Kidney epithelial cell (primary cell): ENCODE measurements at places on chromosomes 7 and 10. TPM values are rescaled to one million over a fixed set of nuclear protein-coding genes. Genes with fewer than 3 reads are reported as not detected.

Gene MUC12
- total RNA-seq: 2.9 and 4.2 TPM in 2 replicates

Gene NEUROG3
- not detected in 2 replicates for total RNA-seq

GRCh38 chr10:5913736-5914135 is 23.7 kb downstream of the FBH1 start:
- no peak for DNase-seq

- DNase-seq: no peak
Measured at GRCh38 chr7:148935451-148935850, 51.4 kb upstream of the EZH2 start.

Gene LIPM
- total RNA-seq: not detected in 2 replicates

Gene HYCC1
- total RNA-seq: 20.7 and 29.9 TPM in 2 replicates

GRCh38 chr10:65196111-65196510 is 1674.9 kb downstream of the REEP3 start:
- DNase-seq: no peak

GRCh38 chr7:115707258-115708012 is 323.1 kb downstream of the TFEC start:
- peak; percentile 10 for DNase-seq

GRCh38 chr7:76149847-76150691 is 51.6 kb upstream of the SRRM3 start:
- no peak for DNase-seq

DNA sequence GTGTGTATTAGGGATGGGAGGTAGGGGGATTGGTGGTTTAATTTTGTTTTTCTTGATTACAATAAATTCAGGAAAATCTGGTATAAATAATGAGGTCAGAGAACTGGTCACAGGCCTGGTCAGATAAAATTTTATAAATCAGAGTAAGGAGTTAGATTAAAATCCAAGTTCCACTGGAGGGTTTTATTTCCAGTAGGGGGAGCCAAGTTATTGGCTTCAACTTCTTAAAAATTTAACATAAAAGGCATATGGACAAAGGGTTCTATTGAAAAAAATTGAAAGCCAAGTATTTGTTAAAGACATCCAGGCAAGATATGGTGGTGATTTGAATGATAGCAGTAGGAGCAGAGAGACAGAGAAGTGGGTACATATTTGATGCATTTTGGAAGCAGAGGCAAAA is 763.3 kb downstream of the SORCS1 start:
- no peak for DNase-seq

Gene OR2A12
- not detected in 2 replicates for total RNA-seq

DNA sequence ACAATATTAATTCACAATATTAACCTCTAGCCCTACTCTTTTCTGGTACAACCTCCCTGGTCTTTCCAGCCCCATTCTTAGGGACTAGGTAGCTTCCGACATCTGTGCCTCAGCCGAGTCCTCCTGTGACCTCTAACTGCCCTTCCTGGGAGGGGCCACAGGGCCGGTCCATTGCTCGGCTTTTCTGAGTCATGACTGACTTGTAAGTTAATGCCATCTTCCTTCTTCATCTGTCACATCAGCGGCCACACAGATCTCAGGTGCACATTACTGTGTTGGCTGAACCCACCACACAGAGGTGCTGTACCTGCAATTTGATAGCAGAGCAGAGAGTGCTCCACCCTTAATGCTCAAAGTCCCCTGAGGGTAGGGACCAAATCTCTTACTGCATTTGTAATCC is 4.1 kb upstream of the CPA4 start:
- no peak for DNase-seq

- DNase-seq: no peak
Measured at GRCh38 chr10:14917827-14918226, 36.1 kb downstream of the DCLRE1C start.

Gene LANCL2
- 13.0 and 18.5 TPM in 2 replicates for total RNA-seq

DNA sequence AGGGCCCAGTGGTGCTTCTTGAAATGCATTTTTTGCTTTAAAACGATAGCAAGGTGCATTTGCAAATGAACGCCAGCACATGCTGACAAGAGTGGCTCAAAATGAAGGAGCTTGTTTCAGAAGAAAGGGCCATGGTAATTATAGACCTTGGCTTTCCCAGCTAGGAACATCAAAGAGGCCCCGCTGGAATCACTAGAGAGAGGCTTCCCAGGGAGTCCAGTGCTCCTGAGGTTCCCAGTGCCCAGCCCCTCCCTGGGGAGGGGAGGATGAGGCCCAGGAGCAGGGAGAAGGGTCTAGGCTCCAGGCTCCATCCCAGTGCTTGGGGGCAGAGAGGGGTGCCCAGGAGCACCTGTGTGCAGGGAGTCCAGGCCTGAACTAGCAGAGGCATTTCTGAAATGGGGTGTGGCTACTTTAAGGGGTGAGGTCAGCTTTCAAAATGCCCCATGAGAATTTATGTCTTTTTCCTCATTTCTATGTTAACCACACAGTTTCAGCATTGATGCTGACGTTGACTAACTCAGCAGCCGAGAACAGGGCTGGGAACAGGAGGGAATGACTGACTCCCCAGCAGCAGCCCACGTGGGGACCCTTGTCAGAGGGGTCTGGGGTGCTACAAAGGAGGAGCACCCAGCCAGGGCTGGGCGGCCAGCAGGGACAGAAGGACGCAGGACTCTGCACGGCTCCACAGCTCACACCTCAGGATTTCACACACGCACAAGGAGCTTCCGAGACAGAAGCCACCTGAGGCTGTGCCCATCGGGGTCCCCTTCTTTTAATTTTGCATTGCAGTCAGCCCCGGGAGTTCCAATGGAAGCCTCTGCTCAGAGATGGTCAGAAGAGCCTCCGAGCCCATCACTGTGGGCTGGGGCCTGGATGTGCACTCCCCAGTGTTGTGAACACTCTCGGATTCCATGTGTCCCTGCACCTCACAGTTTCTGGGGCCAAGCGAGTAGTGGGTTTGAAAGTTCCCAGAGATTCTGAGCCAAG is 570.2 kb downstream of the PTPRN2 start:
- no peak for DNase-seq

Gene EPHB6
- total RNA-seq: 3.3 and 7.7 TPM in 2 replicates

DNA sequence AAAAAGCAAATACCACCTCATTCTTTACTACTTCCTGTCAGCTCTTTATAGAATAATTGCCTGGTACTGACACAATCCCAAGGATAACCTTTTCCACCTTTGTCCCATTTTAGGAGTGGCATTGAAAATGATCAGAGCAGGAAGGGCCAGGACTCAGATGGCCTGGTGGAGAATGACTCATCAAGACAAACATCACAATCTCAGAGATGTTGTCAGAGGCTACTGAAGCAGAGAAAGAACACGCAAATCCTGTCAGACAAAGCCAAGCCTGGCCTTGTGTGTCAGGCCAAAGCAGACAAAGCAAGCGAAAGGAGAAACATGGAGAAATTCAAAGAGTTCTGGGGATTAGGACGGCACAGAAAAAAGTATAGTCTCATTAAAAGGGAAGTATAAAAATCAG is 40.9 kb downstream of the NSUN6 start:
- DNase-seq: peak; percentile 86

GRCh38 chr7:130912862-130913638 is 179.0 kb upstream of the KLF14 start:
- peak; percentile 95 for DNase-seq

GRCh38 chr7:99219985-99220384 is 12.1 kb upstream of the KPNA7 start:
- no peak for DNase-seq

DNA sequence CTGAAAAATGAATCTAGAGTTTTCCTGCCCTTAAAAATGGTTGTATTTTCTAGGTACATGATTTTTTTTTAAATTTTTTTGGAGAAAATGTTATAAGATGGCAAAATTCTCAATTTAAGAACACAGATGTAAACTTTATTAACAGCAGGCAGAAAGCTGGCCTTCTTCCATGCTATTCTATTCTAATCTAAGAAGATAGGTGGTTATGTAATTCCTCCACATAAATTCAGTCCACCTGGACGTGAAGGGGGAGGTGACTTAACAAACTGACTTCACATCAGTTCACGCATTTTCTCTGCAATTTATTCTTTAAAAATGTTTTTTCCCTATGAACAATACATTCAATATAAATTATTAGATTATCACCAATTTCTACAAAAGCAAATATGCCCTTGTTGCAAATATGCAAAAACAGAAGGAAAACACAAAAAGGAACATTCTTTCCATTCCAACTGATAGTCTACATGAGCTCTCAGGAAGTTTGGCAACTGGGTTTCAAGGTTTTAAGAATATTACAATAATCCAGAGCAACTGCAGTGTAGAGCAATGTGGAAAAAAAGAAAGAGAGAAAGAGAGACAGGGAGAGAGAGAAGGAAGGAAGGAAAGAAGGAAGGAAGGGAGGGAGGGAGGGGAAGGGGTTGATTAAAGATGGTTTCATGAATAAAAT is 76.8 kb downstream of the HIBADH start:
- DNase-seq: no peak

GRCh38 chr7:15749631-15750030 is 63.1 kb upstream of the MEOX2 start:
- no peak for DNase-seq

- no peak for DNase-seq
Measured at GRCh38 chr7:130938661-130939060, 204.7 kb upstream of the KLF14 start.

Gene CDC14C
- total RNA-seq: not detected in 2 replicates

- no peak for DNase-seq
Measured at GRCh38 chr10:131577178-131577555, 265.6 kb upstream of the TCERG1L start.

Gene NOLC1
- 92.3 and 97.1 TPM in 2 replicates for total RNA-seq

GRCh38 chr10:79559726-79560125 is 481 bp downstream of the SFTPA2 start:
- DNase-seq: peak; percentile 7

Gene PPA1
- total RNA-seq: 179 and 201 TPM in 2 replicates

Gene PRLHR
- not detected in 2 replicates for total RNA-seq

Gene BUD23
- 47.9 and 69.1 TPM in 2 replicates for total RNA-seq

GRCh38 chr7:102215711-102216110 is 71.0 kb upstream of the SH2B2 start:
- no peak for DNase-seq

- no peak for DNase-seq
Measured at GRCh38 chr7:47327698-47328391, 254.1 kb downstream of the TNS3 start.

DNA sequence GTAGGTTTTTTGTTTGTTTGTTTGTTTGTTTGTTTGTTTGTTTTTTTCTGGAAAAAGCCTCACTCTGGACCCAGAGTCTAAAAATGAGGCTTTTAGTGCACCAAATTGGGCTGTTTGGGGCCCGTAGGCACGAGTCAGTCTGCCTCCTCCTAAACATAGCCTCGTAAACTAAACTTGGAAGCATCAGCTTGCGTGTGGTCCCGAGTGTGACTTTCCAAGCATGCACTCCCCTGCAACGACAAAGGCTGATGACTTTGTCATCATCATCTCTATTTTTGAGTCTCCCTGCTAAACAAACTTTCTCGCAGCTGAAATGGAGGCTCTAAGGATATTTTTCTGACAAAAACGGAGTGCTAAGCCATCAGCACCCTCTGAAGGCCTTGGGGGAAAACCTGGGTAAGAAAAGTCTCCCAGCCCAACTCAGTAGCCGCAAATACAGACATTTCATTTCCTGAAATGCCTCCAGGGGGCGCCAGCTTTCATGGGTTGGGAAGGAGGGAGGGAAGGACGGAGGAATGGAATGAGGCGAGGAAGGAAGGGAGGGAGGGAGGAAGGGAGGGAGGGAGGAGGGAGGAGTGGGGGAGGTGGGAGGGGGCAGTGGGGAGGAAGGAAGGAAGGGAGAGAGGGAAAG is 245.9 kb downstream of the KCNMA1 start:
- no peak for DNase-seq

DNA sequence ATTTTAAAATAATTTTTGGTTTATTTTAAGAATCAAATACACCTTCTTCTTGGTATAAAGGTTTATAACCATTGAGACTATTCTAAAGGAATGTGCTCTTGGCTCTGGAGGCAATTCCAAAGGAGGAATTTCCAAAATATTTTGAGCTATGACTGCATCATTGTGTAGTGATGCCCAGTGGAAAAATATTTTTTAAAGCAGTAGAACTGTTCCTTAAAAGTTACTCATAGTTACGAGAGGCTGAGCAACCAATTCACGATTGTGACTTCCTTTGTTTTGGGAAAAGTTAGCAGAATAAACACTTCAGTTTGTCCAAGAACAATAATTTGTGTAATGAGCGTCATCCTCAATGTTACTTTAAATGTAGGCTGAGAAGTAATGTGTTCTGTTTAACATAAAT is 233.6 kb downstream of the BAMBI start:
- DNase-seq: no peak

Gene GPR15LG
- total RNA-seq: not detected in 2 replicates

- no peak for DNase-seq
Measured at GRCh38 chr10:68526634-68527307, 552 bp downstream of the SLC25A16 start.

- DNase-seq: no peak
Measured at GRCh38 chr7:103637094-103637493, 191.1 kb upstream of the SLC26A5 start.

- no peak for DNase-seq
Measured at GRCh38 chr7:43449577-43449976, 133.3 kb upstream of the STK17A start.

GRCh38 chr7:5234852-5235831 is 45.1 kb downstream of the WIPI2 start:
- DNase-seq: no peak

DNA sequence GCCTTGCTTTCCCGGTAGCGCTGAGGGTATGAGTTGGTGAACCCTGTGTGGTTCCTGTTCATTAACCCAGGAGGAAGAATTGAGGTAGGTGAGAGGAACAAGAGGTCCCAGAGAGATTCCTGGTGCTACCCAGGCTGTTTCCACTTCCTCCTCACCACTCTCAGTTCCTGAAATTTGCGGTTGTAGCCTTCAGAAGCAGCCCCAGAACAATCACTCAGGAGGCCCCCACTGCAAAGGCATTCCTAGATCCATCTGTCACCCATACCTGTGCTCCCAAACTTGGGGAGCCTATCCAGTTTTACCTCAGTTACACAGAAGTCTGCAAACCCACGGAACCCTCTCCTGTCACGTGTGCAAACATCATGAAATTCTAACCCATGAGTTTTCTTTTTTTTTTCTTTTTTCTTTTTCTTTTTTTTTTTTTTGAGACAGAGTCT is 9.0 kb upstream of the PIP4K2A start:
- no peak for DNase-seq

GRCh38 chr10:116007256-116007891 is 265.6 kb downstream of the GFRA1 start:
- no peak for DNase-seq

DNA sequence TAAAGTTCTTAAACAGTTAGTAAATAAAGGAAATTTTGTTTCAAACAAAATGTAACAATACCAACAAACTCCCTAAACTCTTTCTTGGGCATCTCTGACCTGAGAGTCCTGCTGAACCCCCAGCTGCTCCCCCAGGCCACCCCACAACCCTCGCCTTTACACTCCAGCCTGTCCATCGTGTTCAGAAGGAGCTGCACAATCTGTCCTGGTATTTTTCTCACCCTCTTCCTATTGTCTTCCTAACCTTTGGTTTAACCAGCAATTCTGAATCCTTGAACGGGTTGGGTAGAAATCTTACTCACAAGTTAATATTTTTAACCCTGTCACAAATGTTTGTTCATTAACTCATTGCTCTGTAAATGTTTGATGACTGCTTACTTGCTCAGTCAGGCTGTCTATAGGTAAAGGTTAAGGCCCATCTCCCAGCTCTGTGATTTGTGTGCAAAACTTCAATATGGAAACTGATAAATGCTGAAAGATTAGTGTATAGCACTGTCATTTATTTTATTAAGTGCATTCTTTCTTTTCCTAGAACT is 16.8 kb downstream of the SFRP4 start:
- no peak for DNase-seq

Gene ENKUR
- total RNA-seq: 0.34 and 4.6 TPM in 2 replicates

GRCh38 chr10:77710081-77710551 is 72.5 kb upstream of the KCNMA1 start:
- DNase-seq: no peak

Gene ZNF25
- 4.9 and 5.2 TPM in 2 replicates for total RNA-seq

Gene ADRB1
- 0.04 and 0.21 TPM in 2 replicates for total RNA-seq

- DNase-seq: no peak
Measured at GRCh38 chr7:74103219-74103772, 19.7 kb downstream of the LIMK1 start.
